ENCODE measurements at places on chromosomes 13 and 19.

- no peak for DNase-seq
These were observed 34.9 kb upstream of the TPM4 start for GRCh38 chr19:16041299-16041990.

DNA sequence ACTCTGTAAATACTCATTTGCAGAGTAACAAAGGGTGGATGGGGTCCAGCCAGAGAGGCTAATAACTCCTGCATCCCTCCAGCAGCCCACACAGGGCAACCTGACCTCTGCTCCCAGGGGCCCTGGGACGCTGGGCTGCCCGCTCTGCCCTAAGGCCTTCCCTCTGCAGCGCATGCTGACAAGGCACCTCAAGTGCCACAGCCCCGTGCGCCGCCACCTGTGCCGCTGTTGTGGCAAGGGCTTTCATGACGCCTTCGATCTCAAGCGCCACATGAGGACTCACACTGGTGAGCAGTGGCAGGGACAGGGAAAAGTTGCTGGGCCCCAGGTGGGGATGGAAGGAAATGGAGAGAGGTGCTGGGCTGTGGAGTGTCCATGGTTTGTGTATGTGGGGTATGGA lies 1.7 kb downstream of the OVOL3 start:
- DNase-seq, result no peak

- no peak for DNase-seq
These were observed 934 bp downstream of the KXD1 start for GRCh38 chr19:18558604-18559003.

DNA sequence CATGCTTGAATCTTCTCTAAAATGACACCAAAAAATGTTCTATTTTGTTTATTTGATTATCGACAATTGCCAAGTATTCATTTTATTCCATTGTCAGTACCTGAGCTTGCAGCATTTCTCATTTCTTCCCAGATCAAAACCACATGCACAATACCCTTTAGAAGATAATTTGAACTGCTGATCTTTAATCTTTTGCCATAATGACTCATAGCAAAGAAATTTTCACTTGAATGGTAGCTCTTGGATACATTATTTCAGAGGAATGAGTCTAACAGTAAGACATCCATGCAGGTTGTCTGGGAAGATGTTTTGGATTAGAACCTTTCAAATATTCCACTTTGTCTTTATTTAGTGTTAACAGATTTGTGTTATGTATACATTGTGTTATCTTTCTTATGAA lies 42.0 kb upstream of the RXFP2 start:
- no peak for DNase-seq

DNA sequence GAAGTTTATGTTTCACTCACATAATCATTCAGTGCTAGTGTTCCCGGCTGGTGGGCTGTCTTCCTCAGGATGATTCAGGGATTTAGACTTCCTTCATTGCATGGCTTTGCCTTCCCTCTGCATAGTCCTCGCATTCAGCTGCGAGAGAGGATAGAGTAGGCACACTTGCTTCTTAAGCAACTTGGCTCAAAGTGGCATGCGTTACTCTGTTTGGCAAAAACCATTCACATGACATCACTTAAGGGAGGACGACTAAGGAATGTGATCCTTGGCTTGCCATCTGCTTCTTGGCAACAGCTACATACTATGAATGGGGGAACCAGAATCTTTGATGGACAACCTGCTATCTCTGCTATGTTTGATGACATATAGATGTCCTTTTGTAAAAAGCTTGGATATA lies 359.3 kb downstream of the TDRD3 start:
- no peak for DNase-seq

GRCh38 chr19:52296773-52297600 lies at the start of gene ZNF480:
Gene ZNF480, plus strand, starts transcription at chr19:52297169. Its CDS starts 3,244 bp downstream, at chr19:52300413.
- peak; percentile 3 for DNase-seq

GRCh38 chr13:32883474-32883873 lies 132.7 kb upstream of the KL start:
- no peak for DNase-seq

GRCh38 chr13:80655778-80656511 lies 315.0 kb upstream of the SPRY2 start:
- DNase-seq, result no peak

DNA sequence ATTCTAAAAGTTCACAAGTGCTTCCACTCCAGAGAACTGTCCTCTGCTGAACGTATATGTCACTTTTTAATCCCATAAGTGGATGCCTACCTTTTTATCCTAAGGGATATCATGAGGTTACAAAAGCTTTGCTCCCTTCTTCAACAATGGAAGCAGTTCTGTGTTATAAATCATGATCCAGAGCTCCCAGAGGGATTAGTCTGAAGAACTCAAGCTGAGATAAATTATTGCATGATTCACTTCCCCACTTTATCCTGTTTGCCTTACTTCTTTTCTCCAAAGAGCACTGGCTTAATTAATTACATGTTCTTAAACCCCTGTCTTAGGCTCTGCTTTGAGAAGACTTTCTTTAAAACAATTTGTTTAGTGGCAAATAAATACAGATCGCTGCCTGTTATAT lies 246.7 kb downstream of the PCDH17 start:
- no peak for DNase-seq

DNA sequence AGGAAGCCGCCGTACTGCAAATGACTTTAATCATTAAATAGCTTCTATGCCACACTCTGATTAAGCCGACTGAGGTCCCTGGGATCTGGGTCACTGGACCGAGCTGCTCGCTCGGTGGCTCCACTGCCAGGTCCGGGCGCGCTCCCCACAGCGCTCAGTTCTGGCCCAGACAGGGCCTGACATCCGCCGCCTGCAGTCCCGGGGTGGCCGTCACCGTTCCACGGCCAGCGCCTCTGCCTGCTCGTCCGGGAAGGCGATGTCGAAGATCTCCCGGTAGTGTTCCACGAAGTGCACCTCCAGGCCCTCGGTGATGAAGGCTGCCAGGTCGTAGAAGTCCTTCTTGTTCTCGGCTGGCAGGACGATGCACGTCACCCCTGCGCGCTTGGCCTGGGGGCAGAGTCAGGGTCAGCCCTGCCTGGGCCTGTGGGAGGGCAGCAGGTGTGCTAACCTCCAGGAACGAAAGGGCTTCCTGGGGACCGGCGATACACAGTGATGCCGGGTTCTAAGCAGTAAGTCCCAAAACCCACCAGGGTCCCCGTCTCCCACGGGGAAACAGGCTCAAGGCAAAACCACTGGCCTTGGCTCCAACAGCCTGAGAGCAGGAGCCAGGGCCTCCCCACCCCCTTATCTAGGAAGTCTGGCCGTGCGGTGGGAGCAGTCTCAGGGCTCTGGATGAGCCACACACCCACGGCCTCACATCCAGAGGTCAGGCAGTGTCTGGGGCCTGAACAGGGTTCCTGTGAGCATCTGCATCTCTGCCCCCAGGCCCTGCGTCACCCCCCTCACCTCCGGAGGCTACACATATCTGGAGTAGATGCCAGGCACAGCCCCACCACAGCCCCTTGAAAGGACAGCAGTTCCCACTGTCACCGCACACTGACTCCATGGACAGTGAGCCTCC lies 2.0 kb downstream of the RPL36 start:
- DNase-seq, result no peak

- DNase-seq, result no peak
These were observed 37.0 kb downstream of the IRS2 start for GRCh38 chr13:109749365-109749764.

DNA sequence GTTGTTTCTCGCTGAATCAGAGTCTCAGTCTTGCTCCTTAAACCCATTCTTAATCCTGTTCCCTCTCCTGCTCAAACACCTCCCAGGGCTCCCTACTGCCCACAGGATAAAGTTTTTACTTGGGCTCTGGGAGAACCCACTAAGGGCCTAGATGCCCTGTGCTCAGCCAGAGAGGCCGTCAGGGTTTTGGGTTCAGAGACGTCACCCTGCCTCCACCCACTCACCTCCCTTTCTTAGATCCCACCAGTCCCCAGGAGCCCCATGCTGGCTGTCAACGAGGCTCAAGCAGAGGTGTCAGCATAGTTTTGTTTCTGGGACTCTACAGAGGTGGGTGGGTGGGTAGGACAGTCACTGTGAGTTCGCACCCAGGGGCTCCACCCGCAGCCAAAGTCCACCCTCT lies 15.5 kb upstream of the CYP4F2 start:
- DNase-seq, result no peak

DNA sequence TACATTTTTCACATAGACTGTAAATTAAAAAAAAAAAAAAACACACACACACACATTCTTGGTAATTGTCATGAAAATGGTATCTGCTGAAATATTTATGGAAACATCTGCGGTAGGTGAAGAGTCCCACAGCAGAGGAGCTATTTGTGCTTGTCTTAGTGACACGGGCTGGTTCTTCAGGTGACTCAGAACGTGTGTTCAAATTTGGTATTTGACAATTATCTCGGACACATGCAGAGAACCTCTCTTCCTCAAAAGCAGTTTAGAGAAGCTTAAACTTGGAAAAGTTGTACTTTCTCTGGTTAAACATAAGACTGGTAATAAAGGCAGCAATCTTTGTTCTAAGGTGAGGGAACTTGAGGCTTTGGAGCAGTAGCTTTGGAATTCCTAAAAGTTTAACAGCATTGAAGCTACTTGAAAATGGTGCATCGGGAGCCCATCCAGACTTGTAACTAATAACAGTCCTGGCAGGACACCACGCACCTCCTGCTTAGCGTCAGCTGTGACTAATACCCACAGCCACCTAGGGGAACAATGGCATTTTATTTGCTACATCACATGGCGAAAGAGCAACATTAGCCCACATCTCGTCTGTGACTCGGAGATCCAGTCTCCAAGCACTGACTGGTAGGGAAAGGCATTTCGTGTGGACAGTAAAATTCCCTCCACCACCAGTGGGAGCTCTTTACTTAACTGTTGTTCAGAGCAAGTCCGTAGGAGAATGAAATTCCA lies 1505.1 kb upstream of the SLC10A2 start:
- DNase-seq, result no peak

GRCh38 chr19:14053032-14053431 lies 8.8 kb downstream of the PALM3 start:
- DNase-seq, result no peak

DNA sequence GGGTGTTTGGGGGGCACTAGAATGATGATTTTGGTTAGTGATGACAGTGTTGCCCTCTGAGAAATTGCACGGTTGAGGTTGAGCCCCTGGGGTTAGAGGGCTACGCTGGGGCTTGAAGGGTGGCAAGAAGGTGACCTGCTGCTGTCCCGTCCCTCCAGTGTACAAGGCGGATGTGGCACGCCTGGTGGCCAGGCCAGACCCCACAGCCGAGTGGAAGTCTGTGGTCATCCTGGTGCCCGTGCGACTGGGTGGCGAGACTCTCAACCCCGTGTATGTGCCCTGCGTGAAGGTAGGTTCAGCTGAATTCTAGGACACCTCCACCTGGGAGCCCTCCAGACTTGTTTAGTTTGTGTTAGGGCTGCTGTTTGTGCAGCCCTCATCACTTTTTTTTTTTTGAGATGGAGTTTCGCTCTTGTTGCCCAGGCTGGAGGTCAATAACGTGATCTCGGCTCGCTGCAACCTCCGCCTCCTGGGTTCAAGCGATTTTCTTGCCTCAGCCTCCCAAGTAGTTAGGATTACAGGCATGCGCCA lies 5.1 kb downstream of the ATG4D start:
- no peak for DNase-seq

GRCh38 chr19:57900311-57900710 lies 11.5 kb upstream of the ZNF814 start:
- DNase-seq, result no peak

DNA sequence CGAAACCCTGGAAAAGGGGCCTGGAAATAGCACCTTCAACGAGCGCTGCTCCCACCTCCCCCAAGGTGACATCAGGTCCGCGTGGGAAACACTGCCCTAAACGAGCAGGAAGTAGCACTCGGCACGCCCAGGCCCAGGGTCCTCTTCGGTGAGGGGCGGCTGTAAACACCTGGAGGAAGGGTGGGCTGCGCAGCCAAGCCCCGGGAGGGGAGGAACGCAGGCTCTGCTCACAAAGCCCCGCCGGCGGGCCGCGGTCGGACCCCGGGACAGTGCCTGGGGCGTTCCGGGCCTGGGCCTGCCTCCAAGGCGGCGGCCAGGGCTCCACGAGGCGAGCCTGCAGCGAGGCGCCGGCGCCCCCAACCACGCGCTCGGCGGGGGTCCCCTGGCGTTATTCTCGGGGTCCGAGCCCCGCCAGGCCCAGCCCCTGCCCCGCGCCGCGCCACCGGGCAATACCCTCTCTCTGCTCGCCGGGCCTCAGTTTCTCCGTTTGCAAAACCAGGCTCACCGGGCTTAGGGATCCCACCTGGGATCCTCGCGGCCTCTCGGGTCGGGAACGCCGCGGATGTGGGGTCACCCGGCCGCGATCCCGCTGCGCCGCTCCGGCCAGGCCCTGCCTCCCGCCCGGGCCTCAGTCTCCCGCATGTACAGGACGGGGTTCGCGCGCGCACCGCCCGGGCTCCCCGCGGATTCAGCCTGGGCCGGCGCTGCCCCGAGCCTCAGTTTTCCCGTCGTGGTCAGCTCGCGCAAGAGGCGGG lies 630 bp downstream of the RNF126 start:
- no peak for DNase-seq

- DNase-seq, result no peak
These were observed 849.4 kb upstream of the MIR17HG start for GRCh38 chr13:90498096-90498495.

DNA sequence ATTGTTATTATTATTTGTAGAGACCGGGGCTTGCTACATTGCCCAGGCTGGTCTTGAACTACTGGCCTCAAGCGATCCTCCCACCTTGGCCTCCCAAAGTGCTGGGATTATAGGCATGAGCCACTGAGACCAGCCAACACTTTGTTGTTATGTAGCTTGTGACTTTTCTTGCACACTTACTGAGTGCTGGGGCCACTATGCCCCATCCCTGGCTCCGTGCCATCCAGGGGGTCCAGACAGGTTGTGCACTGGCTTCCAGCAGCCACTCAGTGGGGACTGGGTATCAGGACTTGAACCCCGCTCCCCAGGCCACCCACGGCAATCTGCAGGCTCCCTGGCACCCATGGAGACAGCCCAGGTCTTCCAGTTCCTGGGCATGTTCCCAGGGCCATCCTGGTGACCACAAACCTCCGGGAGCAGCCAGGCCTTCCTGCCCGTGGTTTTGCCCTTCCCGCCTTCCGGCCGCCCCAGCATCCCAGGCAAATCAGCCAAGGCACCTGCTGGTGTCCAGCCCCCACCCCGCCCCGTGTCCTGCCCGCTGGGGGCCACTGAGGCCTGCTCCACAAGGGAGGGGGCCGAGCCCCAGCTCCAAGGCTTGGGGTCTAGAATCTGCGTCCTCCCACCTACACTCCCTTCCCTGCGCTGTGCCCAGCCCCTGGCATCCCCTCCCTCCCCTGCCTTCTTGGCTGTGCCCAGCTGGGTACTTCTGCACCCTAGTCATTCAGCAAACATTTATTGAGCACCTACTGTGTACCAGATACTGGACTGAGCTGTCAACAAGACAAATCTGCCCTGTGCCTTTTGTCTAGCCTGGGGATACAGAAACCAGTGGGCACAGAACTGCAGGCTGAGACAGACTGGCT lies 23.7 kb upstream of the SEMA6B start:
- DNase-seq, result no peak

GRCh38 chr13:74573654-74574053 lies 439.4 kb upstream of the KLF12 start:
- no peak for DNase-seq

DNA sequence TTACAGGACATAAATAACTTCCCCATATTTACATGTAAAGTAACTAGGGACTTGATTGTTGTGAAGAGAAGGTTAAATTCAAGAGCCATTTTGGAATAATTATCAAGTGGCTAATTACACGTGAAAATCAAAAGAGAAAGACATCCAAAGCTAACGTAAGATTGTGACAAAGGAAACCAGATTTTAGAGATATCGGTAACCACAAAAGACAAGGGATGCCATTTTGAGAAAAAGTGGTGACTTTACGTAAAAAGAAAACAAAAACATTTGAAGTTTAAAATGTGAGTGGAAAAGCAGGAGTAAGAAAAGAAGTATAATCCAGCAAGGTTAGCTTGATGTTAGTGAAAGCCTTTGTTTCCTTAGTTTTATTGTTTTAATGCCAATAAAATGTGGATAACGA lies 10.9 kb upstream of the VWA8 start:
- DNase-seq, result no peak

- DNase-seq, result no peak
These were observed 380.8 kb downstream of the KCNRG start for GRCh38 chr13:50396001-50396400.

Data from NCI-H187 treated with DMSO at 0.1 percent for 48 hours (cell line).